NCI-H1694 treated with DMSO at 0.1 percent for 48 hours (cell line): ENCODE measurements at places on chromosomes 3 and 15.

DNA sequence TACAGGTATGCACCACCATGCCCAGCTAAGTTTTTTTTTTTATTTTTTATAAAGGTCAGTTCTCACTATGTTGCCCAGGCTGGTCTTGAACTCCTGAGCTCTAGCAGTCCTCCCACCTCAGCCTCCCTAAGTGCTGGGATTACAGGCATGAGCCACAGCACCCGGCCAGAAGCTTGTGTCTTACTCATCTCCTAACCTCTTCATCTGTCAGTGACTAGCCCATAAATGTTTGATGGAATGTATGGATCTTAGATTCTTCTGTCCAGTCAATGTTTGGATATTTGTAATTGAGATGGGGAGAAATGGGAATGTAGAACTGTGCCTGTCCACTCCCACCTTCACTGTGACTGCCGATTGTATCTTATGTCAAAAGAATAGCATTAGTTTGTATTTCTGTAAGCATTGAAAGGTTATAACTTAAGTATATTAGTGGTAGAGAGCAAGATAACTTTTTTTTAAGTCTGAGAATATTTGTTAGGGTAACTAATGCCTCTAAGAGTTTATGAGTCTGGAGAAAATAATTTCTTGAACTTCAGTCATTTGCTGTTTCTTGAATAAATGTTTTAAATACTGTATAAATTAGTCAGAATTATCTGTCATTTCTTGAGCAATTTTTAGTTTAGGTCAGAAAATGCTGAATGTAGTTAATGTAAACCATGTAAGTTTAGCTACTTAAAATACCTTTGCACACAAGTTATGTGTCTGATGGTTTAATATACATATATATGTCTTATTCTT lies 215.3 kb upstream of the CGNL1 start:
- DNase-seq: no peak

GRCh38 chr15:100308213-100308600 lies 33.6 kb downstream of the ADAMTS17 start:
- DNase-seq: no peak

- no peak for DNase-seq
Observed at GRCh38 chr15:44489464-44489863, 47.5 kb upstream of the EIF3J start.

DNA sequence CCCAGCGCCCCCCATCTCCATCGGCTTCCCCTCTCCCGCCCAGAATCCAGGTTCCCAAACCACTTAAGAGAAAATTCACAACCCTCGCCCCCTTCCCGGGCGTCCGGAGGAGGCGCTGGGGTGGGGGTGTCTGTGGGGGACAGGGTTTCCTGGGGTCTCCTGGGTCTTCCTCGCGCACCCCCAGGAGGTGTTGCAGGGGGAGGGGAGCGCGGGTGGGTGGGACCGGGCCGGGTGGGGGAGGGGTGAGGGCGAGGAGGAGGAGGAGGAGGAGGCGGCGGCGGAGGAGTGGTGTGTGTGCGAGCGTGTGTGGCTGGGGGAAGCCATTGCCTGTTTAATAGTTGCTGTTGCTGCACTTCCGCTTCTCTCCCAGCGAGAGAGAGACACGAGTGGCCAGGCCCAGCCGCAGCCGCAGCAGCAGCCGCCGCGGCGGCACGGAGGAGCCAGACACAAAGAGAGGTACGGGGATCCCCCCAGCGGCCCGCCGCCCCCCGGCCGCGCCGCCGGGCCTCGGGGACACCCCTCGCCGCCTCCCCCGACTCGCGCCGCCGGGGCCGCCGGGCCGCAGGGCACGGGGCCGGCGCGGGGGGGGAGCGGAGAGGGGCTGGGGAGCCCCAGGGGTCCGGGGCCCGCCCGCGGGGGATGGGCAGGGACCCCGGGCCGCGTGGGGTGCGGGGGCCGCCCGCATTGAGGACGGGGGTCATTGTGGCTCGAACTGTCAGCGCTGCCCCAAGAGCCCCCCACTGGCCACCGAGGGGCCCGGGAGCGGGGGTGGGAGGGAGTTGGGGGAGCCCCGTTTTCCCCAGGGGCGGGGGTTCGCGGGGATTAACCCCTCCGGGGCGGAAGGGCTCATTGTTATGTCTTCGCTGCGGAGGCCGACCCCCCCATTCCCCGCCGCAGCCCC lies at the start of gene UBE2E1:
TSS of gene UBE2E1 (plus strand) at position 323 of the 901 bp plus-strand sequence. CDS start 1,315 bp downstream, outside the sequence.
- DNase-seq: no peak

- no peak for DNase-seq
Observed at GRCh38 chr15:78937132-78937739, 7.6 kb downstream of the CTSH start.

DNA sequence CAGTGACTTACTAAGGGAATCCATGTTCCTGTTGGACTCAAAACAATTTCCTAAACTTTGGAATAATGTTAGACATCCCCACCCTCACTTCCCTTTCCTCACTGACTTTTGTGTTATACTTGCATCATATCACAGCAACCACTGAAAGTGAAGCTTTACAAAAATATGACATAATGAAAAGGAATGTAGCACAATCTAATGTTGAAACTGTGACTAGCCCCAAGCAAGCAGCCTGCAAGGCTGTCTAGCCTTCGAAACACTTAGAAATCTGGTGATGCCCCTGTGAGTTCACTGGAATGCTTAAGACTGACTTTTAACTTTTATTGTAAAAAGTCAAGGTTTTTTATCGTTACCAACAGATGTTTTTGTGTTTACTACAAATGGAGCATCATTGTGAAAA lies 203.7 kb upstream of the ZNF385D start:
- DNase-seq: no peak

- no peak for DNase-seq
Observed at GRCh38 chr3:40930756-40931155, 268.5 kb upstream of the CTNNB1 start.

DNA sequence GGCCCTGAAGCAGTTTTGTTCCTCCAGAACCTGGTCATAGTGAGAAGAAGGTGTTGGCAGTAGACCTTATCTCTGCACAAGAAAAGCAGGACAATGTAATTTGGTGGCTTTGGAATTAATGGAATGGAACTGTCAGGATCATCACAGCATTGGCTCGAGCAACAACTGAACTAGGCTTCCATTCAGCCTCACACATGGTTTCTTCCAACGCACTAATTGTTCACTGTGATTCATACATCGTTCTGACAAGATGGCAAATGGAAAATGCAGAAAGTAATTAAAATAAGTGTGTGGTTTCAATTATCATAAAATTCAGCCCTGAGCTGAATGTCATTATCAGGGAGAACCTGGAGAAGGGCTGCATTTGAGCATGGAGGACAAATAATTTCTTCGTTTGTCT lies 80.6 kb downstream of the MFSD1 start:
- DNase-seq: peak; percentile 22

DNA sequence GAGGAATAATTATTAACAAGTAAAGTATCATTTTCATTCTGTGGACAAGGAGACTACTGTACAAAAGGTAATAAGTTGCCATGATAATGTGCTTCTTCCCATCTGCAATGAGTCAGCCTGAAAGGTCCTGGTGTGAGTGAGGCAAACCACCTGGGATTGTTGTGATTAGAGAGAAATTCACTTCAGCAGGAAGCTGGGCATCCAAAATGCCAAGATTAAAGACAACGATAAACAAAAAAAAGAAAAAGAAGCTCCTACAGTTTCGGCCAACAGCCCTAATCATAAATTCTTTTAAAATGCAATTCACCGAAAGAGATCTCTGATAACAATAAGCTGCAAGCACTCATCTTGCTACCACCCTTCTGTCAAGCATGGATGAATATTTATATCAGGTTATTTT lies 507.8 kb downstream of the TUSC7 start:
- no peak for DNase-seq

- no peak for DNase-seq
Observed at GRCh38 chr15:48550822-48551525, 94.5 kb downstream of the FBN1 start.

DNA sequence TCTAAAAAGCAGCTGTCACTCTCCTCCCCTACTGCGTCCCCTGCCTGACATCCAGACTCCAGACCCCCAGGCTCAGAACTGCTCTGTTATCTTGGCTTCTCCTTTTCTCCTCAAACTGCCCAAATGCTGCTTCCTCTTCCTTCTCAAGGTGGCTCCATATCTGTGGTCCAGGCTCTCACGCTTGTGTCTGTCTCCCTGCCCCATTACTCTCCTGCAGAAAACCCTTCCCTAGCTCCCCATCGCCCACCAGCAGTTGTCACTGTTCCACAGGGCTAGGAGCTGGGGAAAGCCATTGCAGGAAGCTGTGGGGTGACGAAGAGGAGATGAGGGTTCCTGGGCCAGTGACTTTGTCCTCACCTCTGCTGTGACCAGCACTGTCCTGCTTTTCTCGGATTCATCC lies 30.7 kb upstream of the CGNL1 start:
- no peak for DNase-seq
